ENCODE measurements at places on chromosomes 3 and 15.
A peak's percentile ranks its signal among the peaks of the same experiment; 100 is the strongest.

DNA sequence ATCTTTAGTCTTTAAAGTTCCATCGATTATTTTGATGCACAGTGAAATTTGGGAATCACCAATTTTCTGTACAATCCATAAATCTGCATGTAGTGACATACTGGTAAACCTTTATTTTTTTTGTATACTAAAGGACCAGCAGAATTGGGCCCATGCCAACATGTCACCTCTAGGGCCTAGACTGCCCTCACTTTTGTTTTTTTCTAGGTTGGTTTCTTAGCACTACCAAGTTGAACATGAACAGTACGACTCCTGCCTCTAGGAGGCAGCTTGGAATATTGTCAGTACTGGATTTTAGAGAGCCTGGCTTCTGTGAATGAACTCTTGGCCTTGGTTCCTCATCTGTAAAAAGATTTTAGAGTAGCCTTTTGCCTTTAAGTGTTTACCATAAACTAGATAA, 32.3 kb downstream of the NKIRAS1 start:
- H3K27me3 ChIP-seq = no peaks in the 10 kb centered on the region
- no peaks in the 10 kb centered on the region for H3K36me3 ChIP-seq
- DNase-seq = peak; percentile 50
- no peak overlapping the region for H3K27ac ChIP-seq
- H3K4me1 ChIP-seq = no peaks in the 10 kb centered on the region
- H3K4me3 ChIP-seq = no peak overlapping the region

DNA sequence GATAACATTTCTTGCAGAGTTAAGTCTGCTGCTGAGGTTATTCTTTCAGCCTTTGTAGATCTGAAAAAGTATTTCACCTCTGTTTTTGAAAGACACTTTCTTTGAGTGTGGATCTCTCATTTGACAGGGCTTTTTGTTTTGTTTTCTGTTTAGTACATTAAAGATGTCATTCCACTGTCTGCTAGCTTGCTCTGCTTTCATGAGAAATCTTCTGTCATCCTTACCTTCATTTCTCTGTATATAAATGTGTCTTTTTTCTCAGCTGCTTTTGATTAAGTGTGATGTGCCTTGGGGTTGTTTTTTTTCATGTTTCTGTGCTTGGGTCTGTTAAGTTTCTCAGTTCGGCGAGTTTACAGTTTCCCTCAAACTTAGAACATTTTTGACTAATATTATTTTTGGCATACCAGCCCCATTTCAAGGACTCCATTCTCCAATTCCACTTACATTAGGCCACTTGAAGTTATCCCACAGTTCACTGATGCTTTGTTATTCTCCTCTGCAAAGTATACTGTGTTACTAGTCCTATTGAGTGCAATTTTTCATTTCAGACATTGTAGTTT, 43.9 kb upstream of the CA12 start:
- H3K36me3 ChIP-seq = no peaks in the 10 kb centered on the region
- H3K4me1 ChIP-seq = no peaks in the 10 kb centered on the region
- H3K4me3 ChIP-seq = no peak overlapping the region
- no peak for DNase-seq

DNA sequence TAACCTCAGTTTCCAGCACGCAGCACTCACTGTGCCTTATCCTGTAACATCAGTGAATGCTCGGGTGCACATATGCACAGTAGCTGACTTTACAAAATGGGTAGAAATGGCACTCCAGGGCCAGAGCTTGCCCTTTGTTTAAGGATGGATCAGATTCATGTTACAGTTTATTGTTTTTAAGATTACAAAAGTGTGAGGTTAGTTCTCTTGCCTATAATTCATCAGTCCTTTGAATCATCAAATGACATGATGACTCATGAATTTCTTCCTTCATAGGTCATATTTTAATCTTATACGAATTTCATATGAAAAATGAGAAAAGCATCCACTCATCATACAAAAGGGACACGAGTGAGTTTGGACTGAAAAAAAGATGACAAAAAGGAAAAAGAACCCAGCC, 545.3 kb downstream of the GBE1 start:
- no peaks in the 10 kb centered on the region for H3K36me3 ChIP-seq
- no peaks in the 10 kb centered on the region for H3K27me3 ChIP-seq
- no peak for DNase-seq
- no peak overlapping the region for H3K4me3 ChIP-seq
- no peaks in the 10 kb centered on the region for H3K4me1 ChIP-seq

DNA sequence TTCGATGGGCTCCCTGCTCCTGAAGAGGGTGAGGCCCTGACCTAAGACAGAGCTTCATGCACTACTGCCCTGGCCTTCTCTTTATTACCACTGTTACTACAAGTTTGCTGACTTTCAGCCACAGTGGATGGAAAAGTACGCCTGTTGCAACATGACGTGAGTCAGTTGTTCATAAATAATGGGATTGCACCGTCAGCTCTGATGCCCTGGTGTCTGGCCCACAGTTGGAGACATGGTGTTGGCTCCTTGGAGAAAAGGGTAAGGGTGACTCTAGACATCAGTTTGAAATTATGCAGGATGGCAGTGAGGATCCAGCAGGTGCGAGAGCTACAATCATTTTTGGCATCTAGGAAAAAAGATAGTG, 5.5 kb downstream of the PAQR5 start:
- H3K4me1 ChIP-seq = no peaks in the 10 kb centered on the region
- H3K27ac ChIP-seq = no peak overlapping the region
- DNase-seq = no peak
- no peak overlapping the region for H3K4me3 ChIP-seq
